ENCODE measurements at places on chromosomes 12 and 14.
A peak's percentile ranks its signal among the peaks of the same experiment; 100 is the strongest.

DNA sequence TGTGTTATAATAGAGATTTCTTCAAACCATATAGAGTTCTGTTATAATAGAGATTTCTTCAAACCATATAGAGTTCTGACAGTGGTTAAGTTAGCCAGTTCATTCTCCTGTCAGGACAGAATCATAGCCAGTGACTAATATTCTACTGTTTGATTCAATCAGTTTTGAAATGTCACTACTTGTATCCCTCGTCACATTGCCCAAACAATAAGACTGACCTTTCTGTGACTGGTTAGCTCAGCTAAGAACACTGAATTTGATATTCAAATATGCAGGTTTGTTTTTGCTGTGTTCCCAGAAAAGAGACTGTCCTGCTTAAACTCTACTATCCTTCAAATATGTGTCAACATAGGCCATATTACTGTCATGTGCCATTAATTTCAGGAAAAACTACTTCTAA lies 74.4 kb downstream of the ALG10B start:
- no peak for DNase-seq

DNA sequence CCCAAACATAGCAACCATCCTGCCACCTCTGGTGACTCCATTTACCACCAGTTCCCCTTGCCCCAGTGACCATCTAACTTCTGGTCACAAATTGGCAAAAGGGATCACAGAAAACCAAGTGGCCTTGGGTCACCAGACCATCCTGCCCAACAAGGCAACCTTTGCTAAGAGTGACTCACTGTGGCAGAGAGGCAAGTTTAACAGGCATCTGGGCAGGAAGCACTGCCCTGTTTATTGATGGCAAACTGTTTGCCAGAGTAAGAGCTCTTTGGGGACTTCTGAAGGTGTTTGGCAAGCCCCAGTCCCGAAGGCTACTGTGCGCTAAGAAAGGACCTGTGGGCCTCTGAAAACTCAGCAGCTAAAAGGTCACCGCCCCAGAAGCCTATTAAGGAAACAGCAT lies 28.2 kb upstream of the TMEM233 start:
- DNase-seq: no peak

- DNase-seq: no peak
Observed at GRCh38 chr12:62192903-62193250, 67.3 kb upstream of the USP15 start.

GRCh38 chr14:64968651-64969050 lies 3.5 kb downstream of the RAB15 start:
- DNase-seq: no peak

DNA sequence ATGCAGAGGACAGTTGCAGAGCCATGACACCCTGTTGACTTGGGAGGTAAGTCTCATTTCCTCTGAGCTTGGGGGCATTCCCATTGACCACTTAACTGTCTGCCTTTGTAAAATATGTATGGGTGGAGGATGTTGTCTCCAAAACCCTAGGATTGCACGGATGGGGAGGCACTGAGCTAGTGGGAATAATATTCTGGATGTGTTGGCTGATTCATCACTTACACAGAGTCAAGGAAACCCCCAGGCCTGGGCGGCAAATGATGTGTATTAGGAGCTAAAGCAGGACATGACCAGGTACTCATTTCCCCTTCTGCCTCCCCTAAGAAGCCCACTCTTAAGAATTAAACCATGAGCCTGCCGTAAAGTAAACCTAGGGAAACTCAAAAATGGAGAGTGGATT lies 319.4 kb downstream of the VRK1 start:
- DNase-seq: no peak

DNA sequence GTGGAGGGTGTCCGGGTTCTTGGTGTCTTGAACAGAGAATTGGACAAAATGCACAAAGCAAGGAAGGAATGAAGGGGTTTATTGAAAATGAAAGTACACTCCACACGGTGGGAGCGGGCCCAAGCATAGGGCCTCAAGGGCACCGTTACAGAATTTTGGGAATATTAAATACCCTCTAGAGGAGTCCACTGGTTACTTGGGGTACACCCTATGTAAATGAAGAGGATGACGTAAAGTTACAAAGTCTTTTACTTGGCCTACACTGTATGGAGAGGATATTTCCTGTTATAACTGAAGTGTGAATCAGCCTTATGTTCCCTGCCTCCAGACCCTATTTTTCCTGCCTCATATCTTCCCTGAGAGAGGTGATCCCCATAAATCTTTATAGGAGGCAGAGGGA lies 102.6 kb downstream of the RIN3 start:
- no peak for DNase-seq

DNA sequence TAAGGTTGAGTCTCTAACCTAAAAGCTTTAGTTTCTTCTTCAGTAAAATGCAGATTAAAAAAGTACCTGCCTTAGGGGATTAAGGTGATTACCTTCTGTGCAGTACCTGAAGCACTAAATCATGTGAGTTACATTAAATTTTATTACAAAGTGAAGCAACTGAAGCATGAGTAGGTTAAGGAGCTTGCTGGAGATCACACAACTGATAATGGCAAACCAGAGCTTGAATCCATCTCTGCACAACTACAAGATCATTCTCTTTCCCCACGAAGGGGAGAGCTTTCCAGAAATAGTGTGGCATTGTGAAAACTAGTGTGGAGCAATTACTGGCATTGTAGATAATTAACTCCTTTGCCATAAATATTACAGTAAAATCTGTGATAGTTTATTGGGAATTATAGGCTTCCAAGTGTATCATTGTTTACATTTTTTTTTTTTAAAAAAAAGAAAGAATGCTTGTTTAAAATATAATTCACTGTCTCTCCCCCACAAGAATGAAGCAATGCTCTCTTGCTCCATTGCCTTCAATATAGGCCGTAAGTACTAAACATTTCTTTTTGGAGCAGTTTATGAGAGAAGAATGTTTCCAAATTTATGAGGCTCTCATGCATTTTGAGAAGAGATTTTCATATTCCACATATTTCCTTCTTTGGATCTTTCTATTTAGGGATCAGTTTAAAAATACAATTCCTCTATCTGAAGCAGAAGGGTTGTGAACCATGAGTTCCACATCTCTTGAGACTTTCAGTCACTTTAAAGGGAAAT lies 20.5 kb downstream of the SLC38A2 start:
- DNase-seq: no peak

DNA sequence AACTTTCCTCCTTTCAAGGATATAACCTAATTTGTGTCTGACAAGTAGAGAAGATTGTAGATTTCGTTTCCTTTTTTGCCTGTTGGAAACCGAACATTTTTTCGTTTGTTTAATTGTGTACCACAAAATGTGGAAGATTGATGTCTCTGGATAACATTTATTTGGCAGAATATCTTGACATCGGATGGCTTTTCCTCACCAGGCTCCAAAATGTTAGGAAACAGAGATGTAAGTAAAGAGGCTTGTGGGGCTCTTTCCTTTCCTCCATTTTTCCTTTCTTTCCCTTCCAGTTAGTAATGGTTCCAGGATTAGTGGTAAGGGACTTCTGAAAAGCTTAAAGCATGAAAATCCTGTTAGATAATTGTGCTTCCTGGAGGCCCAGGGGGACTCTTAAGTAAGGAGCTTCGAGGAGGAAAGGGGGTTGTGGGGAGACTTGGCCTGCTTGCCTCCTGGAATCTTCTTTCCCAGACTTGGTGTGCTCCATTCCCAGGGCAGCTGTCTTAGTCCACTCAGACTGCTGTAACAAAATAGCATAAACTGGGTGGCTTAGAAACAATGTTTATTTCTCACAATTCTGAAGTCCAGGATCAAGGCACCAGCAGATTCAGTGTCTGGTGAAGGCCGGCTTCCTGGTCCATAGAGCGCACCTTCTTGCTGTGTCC lies 243.1 kb upstream of the PWP1 start:
- no peak for DNase-seq

DNA sequence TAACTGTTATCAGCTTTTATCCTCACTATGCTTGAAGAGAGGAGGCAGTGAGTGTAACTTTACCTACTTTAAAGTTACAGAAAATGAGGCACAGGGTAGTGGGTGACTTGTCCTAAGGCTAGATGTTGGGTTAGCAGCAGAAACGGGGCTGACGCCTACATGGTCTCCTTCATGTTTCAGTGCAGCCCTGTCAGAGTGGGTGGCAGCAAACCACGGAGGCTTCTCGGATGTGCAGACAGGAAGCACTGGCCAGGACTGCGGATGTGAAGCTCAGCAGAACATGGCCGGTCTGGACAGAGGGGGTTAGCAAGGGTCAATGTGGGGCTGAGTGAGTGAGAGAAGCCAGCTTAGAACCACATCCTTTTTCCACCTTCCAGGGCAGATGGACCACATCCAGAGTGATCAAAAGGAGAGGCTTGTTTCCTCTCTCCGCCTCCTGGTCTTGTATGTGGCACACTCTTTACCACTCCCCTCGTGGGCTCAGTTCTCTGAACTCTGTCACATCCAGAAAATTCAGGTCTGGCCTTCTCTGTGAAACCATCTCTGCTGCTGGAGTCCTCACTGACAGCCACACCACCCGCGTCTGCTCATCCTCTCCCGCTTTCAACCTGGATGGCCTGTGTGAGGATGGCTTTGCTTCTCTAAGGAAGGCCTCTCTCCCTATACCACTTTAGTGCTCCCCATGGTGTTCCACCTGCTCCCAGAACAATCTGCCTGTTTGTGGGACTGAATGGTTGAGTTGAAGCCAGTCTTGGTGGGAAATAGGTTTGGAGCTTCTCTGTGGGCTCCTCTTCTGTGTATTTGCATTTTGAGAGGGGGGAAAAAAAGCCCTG lies 14.1 kb downstream of the SUSD6 start:
- peak; percentile 79 for DNase-seq

Data from inflammatory macrophage treated with lipopolysaccharide for 1 hour (primary cell).